ENCODE measurements at places on chromosomes 6 and 20.

GRCh38 chr6:63975699-63976098 is 340.1 kb downstream of the PHF3 start:
- no peak for DNase-seq

GRCh38 chr20:19067986-19068385 is 144.5 kb upstream of the SLC24A3 start:
- no peak for DNase-seq

- no peak for DNase-seq
These were observed 49.9 kb downstream of the VEGFA start for GRCh38 chr6:43819958-43820357.

DNA sequence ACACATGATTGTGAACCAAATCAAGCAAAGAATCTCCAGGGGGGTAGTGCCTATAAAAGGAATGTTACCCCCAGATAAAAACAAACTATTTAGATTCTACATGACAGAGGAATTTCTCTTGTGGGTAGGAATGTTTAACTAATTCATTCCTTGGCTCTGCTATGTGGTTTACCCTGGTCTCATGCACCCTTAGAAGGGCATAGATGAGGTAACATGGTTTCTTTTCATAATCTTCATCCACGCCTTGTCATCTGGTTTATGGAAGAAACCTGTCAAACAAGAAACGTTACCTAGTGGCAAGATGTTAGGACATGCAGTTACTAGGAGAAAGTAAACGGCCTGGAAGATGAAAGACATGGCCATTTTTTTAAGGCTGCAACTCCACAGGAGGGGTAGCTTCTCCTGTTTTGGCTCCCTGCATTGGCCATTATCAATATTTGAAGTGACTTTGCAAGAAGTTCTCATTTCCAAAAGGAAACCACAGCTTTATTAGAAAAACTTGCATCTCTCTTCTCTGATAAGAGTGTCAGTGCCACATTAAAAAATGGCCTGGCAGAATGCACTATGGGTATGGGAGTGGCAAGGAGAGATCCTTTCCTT is 45.5 kb downstream of the STX11 start:
- no peak for DNase-seq

DNA sequence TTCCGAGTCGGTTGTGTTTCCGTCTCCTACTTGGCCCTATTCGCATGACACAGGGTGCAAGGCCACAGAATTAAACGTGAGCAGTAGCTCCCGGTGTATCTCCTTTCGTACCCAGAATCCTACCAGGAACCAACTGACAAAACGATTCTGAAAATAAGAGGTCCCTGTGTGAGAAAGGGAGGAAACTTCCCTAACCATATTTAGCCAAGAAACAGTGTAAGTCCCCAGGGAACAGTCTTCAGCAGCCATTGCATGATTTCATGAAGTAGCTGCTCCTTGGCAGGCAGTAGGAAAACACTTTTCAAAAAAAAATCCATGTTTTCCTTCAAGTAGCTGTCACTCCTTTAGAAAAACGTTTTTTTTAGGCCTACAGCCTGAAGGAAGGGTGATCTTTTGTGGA is 46.9 kb downstream of the PDE10A start:
- DNase-seq: no peak

- no peak for DNase-seq
These were observed 24.5 kb downstream of the TSPYL4 start for GRCh38 chr6:116229287-116229913.

GRCh38 chr6:16993396-16993795 is 108.5 kb upstream of the STMND1 start:
- DNase-seq: no peak

DNA sequence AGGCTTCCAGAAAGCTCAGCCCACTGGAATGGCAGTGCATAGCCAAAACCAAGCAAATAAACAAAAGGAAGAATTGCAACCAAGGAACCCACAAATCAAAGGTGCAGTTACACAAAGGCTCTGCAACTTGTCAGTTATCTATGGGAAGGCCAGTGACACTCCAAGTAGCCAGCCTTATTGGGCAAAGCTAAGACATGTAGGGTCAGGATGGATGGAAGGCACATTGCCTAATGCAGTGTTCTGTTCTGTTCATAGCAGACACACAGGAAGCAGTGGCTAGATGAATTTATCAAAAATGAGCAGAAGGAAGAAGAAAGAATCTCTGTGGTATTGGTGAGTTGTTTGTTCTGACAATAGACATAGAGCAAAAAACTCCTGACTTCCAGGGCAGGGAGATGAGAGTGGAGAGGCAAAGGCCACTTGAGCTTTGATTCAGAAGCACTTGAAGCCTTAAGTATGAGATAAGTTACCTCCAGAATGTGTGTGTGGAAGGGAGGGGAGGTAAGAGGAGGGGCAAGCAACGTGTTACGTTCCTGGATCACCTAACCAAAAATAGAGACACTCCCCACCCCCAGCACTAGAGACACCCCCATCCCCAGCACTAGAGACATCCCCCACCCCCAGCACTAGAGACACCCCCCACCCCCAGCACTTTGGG is 57.9 kb upstream of the AKAP12 start:
- no peak for DNase-seq

- no peak for DNase-seq
These were observed 773.9 kb upstream of the MMS22L start for GRCh38 chr6:98056955-98057354.

DNA sequence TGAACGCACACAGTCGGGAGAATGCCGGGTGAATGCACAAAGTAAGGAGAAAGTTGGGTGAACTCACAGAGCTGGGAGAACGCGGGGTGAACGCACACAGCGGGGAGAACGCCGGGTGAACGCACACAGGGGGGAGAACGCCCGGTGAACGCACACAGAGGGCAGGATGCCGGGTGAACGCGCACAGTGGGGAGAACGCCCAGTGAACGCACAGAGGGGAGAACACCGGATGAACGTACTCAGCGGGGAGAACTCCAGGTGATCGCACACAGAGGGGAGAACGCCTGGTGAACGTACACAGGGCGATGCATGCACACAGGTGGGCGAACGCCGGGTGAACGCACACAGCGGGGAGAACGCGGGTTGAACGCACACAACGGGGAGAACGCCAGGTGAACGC is 57.4 kb downstream of the RNASET2 start:
- DNase-seq: no peak

- DNase-seq: no peak
These were observed 309.7 kb upstream of the AGPAT4 start for GRCh38 chr6:161583584-161583983.

- DNase-seq: no peak
These were observed 605.1 kb upstream of the ID4 start for GRCh38 chr6:19231878-19232561.

DNA sequence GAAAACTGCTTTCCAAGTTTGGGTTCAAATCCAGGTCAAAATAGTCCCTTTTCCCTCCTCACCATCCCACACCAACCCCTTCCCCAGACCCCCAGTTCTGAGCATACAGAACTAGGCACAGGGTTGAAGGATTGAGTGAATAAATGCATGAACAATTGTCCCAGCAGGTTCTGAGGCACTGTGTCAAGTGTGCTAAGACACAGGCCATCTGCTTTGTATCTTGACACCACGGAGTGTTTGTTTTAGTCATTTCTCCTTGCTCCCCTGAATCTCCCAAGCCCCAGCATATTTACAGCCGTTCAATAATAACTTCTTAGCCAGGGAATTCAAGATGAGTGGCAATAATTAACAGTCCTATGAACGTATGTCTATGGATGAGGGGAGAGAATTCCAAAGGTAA is 102.8 kb upstream of the JARID2 start:
- no peak for DNase-seq

- peak; percentile 53 for DNase-seq
These were observed 313.3 kb downstream of the RNGTT start for GRCh38 chr6:88650029-88650619.

- DNase-seq: no peak
These were observed 56.3 kb downstream of the TSHZ2 start for GRCh38 chr20:53028337-53029007.

DNA sequence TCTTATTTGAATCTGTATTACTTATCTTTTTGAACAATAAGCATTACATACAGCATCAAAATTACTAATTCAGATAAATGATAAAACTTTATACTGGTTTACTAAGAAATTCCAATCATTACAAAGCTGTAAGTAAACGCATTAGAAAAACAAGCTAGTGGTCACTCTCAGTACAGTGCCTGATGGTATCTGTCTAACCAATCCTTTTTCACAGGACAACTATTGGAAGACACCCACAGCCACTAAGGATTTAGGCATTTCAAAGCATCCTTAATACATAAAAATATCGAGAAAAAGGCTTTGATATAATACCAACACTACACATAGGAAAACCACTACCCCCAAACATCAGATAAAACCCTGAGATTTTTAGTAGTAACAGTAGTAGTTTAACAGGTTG is 2.6 kb downstream of the CD164 start:
- no peak for DNase-seq

- DNase-seq: no peak
These were observed 69.6 kb upstream of the HDGFL1 start for GRCh38 chr6:22499815-22500214.

DNA sequence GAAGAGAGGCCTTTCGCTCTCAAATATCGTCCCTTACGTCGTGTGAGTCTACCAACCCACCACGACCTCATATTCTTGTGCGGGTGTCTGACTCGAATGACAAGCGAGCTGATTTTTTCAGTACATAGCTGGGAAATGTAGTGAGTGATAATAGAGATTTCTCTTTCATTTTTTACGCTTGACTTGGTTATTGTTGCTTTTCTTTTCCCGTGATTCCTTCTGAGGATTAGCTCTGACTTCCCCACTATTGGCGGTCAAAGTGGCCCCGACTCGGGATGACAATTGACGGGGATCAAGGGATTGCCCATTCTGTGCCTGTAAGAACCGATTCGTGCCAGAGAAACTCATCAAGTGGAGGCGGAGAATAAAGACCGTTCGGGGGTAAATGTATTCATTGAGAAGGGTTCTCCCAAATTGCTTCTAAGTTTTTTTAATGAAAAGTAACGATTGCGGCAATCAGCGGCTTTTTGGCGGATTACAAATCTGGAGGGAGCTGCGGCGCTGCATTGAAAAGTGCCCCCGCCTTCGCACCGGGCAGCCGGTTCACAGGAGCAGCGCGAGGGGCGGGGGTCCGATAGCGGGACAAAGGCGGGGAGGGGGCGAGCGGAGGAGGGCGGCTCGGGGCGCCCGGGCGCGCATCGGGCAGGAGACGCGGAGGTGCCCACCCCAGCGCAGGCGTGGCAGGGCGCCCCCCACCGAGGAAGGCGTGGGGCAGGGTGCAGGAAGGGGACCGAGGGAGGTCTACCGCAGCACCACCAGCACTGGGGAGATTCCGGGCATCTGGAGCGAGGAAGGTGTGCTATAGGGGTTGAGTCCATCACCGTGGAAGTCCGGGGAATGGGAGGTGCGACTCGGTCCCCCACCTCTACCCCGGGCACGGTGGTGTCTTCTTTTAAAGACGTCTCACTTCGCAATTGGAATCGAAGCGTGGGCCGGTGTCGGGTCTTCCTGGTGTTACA is 44.5 kb upstream of the OSTM1 start:
- DNase-seq: no peak

DNA sequence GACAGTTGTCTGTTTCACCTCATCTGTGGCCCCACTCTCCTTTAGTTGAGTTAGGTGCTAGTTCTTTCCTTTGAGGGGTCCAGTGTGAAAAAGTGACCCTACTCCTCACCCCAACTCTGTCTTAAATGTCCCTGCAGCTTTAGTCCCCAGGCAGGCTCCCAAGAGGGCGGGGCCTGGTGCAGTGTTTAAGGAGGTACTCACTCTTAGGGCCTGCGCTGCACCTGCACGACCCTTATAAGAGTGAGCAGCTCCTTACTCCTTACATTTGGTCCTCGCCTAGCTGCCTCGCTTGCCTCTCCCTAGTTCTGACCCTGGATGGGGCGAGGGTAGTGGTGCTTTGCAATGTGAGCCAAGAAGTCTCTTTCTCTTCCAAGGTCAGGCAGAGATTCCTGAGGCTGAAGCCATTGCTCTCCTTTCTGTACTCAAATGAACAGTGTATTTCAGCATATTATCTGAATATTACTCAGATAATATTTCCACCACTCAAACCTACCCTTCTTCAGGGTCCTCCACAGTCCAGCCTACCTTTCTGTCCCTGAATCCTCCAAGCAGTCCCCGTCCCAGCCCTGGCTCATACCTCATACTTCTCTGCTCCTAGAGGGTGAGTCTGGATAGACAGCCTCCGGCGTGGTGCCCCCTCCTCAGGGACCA is 11.9 kb upstream of the VEGFA start:
- no peak for DNase-seq

DNA sequence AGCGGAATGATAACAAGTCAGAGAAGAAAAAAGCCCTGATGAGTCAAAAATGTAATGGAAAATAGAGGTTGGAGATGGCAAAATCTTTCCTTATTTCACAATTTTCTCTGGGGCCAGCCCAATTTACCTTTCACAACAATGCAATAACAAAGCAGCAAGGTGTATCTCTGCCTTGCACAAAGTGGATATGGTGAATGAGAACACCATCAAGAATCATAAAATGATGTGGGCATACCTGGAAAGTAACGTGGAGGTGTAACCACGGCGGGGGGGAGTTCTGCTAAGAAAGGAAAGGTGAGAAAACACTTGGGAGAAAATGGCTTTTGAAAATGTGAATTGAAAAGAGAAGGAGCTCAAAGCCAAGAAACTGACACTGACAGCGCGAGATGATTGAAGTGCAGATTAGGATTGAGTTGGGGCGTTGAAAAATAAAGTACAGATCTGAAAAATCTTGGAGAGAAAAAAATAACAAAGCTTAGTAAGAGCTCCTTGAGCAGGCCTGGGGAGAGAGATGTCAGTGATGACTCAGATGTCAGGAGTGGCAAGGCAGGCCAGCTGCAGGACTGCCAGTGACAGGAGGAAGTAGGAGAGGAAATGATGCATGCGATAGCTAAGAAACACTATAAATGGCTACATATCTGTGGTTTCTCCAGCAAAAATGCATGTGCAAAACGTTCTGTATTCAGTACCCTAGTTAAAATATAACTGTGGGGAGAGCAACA is 26.2 kb downstream of the ARHGAP18 start:
- DNase-seq: peak; percentile 86

DNA sequence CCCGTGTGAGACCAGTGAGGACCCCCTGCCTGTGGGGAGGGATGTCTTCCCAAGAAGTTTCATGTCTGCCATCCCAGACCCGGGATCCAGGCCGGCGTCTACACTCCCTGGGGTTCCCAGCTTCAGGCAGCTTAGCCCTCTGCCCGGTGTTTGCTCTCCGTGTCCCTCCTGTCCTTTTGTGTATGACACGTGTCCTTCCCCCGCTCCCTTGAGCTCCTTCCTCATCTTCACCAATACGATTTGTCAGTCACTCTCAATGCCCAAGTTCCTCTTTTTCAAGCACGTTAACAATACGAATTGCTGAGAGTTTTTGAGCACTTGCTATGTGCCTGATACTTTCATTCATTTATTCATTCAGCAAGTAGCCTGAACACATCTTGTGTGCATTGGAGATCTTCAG is 115.6 kb upstream of the PTPN1 start:
- DNase-seq: no peak

Measured in GM10248 (cell line).